NCI-H524 treated with DMSO at 0.1 percent for 48 hours (cell line): ENCODE measurements at places on chromosomes 11 and 22.

DNA sequence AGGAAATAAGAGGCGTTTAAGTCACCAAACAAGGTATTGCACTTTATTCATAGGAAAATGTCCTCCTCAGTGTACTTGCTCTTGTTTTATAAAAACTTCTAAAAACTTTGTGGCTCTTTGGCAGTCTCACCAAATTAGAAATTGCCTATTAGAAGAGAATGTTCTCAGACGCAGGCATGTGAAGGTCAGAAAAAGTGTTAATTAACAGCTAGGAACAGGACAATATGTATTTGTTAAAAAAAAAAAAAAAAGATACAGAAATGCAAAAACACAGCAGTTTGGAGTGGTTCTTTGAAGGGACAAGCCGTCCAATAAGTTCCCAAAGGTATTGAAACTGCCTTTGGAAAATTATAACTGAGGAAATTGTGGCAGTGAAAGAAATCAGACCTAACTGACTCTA, 67.9 kb downstream of the SLC25A17 start:
- DNase-seq = no peak

DNA sequence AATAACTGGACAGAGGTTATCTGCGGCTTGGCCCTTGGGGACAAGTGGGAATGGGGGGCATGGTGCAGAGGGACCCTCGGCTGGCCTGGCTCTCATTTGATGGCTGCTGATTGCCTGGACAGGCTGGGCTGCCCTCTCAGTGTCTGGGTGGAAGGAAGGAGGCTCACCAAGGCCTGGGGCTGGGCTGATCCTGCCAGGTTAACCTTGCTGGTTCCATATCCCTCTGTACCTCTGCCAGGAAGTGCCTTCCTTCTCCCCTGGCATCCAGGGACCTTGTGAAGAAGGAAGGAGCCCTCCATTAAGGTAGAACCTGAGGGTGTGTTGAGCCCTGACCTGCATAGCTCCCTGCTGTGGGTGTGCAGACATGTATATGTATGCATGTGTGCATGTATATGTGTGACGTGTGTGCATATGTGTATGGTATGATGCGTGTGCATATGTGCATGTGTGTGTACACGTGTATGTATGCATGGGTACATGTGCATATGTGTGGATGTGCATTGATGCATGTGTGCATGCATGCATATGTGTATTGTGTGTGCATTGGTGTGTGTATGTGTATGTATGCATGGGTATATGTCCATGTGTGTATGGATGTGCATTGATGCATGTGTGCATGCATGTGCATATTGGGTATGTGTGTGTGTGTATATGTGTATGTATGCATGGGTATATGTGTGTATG, 433.9 kb downstream of the TBC1D22A start:
- DNase-seq = no peak

GRCh38 chr11:65712633-65713076, 603 bp downstream of the KAT5 start:
- DNase-seq = no peak

DNA sequence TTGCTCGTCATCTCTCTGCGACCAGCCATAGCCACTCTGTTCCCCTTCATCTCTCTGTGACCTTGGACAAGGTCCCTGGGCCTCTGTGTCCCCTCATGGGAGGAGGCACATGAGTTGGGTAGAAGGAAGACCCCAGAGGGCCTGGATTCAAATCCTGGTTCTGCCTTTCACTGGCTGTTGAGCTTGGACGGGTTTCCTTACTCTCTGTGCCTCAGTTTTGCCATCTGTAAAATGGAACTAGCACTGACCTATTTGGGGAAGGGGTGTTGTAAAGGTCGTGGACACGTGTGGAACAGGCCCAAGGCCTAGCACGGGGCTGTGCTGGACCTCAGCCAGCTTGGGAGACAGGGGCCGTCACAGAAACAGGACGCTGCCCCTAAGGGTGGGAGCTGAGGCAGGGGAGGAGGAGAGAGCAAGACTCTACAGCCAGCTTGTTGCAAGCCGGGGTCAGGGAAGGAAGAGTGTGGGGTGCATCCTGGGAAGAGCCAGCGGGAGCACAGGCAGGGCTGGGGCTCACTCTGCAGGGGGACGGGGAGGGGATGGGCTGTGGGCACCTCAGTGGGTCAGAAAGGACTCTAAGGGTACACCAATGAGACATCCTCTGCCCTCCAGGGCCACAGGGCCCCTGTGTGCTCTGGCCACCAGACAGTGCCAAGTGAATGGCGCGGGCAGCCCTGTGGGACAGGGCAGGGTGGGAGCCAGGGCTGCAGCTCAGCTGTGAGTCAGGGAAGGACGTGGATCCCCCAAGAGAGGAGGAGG, 59.1 kb downstream of the WNT7B start:
- DNase-seq = no peak

- DNase-seq = no peak
These were observed 4.5 kb downstream of the MYEOV start for GRCh38 chr11:69298267-69299022.

DNA sequence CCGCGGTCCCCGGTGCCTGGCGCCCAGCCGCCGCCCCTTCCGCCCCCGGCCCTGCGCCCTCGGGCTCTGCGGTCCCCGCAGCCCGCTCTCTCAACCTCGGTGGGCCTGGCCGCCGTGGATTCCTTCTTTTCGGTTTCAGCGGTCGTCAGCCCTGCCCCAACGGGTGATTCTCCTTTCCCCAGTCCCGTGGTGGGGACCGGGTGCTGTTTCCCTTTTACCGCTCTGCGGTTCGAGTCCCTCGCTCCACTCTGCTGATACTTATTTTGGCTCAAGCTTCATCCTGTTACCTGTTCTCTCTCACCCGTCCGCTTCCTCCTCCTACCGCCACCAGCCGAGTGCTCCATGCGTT, 494 bp downstream of the ZDHHC5 start:
- no peak for DNase-seq

DNA sequence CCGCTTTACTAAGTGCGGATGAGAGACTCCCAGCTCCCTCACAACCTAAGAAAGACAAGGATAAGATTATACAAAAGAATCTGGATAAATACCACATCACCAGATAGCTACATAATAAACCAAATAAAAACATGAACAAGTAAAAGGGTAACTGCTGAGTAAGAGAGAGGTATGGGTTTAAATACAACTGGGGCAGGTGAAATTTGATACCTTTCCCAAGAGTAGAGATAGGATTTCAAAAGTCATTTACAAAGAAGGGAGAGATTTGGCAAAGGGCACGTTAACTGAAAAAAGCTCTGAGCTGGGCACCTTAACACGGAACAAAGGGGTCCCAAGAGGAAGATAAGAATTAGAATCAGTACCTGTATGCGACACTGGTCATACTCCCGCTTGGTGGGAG, 1.7 kb downstream of the UBXN1 start:
- no peak for DNase-seq

- DNase-seq = no peak
These were observed 2.0 kb downstream of the SIPA1 start for GRCh38 chr11:65639623-65640482.

- no peak for DNase-seq
These were observed 25.4 kb downstream of the APIP start for GRCh38 chr11:34890812-34891211.

GRCh38 chr11:62999649-63000048, 14.9 kb upstream of the SLC22A6 start:
- DNase-seq = no peak

GRCh38 chr11:197741-198235, 4.9 kb downstream of the SCGB1C1 start:
- no peak for DNase-seq

GRCh38 chr11:62012451-62012831, 45.0 kb upstream of the FTH1 start:
- no peak for DNase-seq

DNA sequence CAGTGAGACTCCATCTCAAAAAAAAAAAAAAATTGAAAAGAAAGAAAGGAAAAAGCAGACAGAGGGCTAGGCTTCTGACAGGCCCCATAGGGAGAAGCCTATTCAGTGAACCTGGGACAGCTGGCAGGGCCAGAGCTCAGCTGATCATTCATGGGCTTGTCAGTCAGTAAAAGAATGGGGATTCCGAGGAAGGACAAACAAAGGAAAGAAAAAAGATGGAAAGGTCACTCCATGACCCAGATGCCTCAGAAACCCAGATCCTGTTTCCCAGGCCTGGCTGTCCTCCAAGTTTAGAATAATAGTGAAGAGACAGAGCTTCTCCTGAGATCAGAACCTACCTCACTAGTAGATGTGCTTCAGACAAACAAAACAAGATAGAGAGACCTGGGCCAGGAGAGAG, 34.3 kb upstream of the ASPHD2 start:
- no peak for DNase-seq

GRCh38 chr22:19483481-19484244, 3.9 kb downstream of the CDC45 start:
- DNase-seq = no peak

DNA sequence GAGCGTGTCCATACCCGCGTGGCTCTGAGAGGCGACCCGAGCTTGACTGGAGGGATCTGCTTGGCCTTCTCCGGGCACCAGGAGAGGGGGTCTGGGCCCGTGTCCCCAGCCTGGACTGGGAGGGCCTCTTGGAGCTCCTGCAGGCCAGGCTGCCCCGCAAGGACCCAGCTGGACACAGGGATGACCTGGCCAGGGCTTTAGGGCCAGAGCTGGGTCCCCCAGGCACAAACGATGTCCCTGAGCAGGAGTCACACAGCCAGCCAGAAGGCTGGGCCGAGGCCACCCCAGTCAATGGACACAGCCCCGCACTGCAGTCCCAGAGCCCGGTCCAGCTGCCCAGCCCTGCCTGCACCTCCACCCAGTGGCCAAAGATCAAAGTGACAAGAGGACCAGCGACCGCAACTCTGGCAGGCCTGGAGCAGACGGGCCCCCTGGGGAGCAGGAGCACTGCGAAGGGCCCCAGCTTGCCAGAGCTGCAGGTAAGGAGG, 38.2 kb downstream of the TRIOBP start:
- no peak for DNase-seq

GRCh38 chr11:8230178-8230859, 33.4 kb downstream of the LMO1 start:
- no peak for DNase-seq

DNA sequence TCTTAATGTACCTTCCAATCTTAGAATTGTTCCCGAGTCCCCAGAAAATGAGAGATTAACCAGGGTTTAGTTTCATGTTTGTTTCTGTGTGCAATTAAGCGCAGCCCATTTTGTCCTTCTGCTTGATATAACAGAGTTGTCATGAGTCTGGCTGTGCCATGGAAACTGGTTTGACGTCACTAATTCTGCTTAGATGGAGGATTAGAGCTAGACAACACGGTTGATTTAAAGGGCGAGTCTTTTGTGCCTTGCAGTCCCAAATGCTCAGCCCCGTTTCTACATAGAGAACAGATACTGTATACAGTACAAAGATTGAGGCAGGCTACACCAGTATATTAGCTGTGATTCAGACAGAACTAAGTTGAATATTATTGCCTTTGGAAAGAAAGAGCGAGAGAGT, 45.5 kb upstream of the ALKBH3 start:
- DNase-seq = no peak

- DNase-seq = no peak
These were observed 30.9 kb downstream of the TRPC6 start for GRCh38 chr11:101552888-101553287.

- DNase-seq = no peak
These were observed 163.3 kb upstream of the CCDC90B start for GRCh38 chr11:83449338-83449913.

DNA sequence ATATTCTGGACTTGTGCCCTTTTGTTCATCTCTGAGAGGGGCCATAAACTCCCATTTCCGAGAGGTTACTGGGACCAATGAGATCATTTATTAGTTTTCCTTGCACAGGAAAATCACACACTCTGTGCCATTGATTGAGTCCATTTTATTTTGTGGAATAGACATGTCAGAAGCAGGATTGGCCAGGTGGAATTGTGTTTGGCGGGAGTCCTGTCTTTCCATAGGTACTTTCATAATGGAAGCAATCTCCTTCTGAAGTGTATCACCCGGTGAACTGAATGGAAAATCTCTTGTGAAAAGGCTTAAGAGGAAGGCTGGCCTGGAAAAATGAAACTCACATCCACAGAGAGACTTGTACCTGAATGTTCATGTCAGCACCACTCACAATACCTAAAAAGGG, 63.0 kb upstream of the PARVG start:
- no peak for DNase-seq

GRCh38 chr11:87213444-87213843, 175.7 kb downstream of the TMEM135 start:
- no peak for DNase-seq

DNA sequence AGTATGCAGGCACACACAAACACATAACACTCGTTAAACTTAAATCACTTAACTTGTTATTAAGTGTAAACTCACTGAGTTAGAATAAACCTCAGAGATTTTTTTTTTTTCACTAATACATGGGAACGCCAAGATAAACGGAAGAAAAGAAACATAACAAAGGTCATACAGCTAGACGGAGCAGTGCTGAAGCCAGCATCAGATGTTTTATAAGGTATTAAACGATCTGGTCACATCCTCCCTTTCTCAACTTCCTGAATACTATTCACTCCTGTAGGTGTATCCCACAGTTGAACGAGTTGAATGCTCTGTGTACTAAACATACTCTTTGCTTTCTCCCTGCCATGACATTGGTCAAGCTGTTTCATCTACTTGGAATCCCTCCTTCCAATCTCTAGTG, 212.0 kb downstream of the SWAP70 start:
- no peak for DNase-seq

DNA sequence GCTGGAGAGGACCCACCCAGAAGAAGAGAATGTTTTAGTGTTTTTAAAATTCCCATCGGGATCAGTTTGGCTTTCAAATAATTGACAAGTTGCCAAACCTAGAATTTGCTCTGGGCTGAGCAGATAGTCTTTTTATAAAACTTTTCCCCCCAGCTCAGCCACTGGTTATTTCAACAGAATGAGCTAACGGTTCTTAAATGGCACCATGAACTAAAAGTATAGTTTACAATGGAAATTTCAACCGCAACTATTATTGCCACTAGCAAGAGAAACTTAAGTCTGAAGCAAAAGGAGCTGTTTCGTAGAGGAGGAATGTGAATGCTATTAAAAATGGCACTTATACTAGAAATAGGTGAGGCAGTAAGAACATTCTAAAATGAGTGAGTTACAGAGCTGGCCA, 3.4 kb downstream of the DKK3 start:
- DNase-seq = no peak

DNA sequence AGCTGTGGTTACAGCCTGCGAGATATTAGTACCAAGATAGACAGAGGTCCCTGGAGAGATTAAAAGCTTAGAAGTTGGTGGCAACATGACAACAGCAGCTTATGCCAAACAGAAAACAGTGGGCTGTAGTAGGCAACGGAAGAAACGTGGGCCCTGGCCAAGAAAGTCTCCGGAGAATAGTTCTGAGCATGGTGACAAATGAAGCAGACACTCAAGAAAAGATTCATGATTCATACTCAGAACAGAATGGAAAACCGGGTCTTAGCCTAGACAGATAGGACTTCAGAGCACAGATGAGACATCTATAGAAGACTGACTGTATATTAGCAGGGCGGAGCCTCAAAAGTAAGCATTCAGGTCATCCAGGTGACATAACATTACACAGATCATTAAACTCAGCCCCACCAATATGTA, 727.4 kb downstream of the ETS1 start:
- DNase-seq = no peak

GRCh38 chr11:13183826-13184196, 93.8 kb upstream of the BMAL1 start:
- no peak for DNase-seq

- DNase-seq = no peak
These were observed 871 bp downstream of the SLC35E4 start for GRCh38 chr22:30636226-30637077.

- no peak for DNase-seq
These were observed 30.5 kb upstream of the FNBP4 start for GRCh38 chr11:47797633-47798032.

GRCh38 chr11:76318744-76319384, 62.1 kb downstream of the THAP12 start:
- peak; percentile 10 for DNase-seq

GRCh38 chr11:113376156-113376555, 11.4 kb upstream of the ANKK1 start:
- peak; percentile 39 for DNase-seq
